ENCODE measurements at places on chromosomes 3 and 15.

GRCh38 chr3:142355692-142356091 lies 92.1 kb downstream of the XRN1 start:
- no peak for DNase-seq

DNA sequence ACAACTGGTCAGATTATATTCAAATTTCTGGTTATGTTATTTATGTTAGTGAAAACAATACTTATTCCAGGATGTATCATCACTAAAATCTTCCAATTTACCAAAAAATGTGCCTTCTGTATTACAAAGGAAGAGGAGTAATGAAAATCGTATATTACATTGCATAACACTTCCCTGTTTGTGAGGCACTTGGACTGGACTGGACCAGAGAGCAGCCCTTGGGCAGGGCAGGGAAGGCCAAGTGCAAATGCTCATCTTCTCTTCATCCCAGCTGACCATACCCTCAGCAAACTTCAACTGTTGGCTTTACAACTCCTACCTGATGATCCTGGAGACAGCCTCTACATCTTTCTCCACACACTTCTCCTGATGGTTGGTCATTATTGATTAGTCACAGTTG lies 285.7 kb upstream of the MME start:
- no peak for DNase-seq

- DNase-seq, result no peak
Observed at GRCh38 chr3:41045491-41045890, 153.8 kb upstream of the CTNNB1 start.

DNA sequence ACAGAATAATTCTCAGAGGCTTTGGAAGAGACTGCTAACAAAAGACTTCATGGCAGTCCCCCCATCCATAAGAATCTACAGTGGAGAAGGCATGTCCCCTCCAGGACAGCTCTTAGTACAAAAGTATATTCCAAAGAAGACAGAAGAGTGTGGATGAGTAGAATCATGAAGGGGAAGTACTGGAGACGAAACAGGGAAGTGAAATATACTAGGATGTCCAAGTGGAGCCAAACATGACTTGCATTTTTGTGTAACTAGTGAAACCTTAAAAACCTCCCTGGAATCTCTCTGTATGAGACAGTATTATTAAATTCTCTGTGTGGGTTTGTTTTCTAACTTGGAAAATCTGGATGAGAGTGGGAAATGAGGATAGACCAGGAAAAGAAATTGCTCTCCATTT lies 312.4 kb downstream of the RSL24D1 start:
- DNase-seq, result no peak

GRCh38 chr15:36406366-36406765 lies 173.1 kb upstream of the CDIN1 start:
- DNase-seq, result no peak

- DNase-seq, result no peak
Observed at GRCh38 chr3:45635475-45636256, 41.1 kb downstream of the LIMD1 start.
